Activated T-cell treated with anti-CD3 and anti-CD28 coated beads, Interleukin-2, amount 50 U/mL, for 24 hours (primary cell): ENCODE measurements at places on chromosomes 11 and 22.

DNA sequence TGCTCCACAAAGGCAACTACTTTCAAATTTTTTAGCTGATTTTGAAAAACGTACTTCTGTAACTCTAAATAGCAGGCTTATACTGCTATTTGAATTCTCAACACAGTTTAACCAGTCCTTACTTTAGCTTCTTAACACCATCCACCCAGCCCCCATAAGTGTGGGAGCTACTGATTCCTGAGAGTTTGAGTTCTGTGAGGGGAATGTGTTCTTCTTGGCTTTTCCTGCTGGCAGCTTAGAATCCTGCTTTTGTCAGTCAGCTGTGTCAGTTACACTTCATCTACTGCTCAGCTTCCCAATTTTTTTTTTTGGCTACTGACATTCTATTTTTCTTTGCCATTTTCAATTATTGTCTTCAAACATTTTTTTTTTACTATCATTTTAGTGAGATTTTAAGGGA, 440.4 kb downstream of the INSC start:
- DNase-seq, result no peak

- no peak for DNase-seq
Observed at GRCh38 chr11:121671283-121672168, 218.8 kb upstream of the SORL1-AS1 start.

DNA sequence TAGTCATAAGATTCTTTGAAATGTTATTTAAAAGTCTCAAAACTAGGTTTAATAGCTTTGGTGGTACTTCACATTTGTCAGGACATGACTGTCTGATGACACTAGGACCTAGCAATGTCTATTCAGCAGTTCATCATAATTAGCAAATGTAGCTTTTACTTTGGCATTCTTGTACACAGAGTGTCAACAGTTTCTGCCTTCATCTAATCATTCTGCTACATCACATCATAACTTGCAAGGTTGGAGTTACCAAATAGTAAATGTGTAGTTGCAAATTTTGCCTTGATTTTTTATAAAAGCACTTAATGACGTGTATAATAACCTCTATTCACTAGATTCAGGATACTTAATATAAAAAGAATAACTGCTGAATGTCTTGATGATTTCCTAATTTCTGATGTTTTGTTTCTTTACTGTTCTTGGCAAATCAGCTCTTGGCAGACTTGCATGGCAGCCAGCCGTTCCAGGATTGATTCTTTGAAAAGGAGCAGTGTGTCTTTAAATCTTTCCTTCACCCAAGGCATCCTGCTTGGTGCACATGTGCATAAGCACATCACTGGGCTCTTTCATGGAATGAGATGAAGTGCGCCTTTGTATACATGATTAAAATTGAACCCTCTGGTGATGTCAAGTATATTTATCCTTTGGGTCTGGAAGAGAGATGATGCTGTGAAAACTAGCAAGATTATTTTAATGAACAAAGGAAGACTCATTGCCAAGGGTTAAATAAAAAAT, 12.2 kb downstream of the FBXO7 start:
- DNase-seq, result no peak

DNA sequence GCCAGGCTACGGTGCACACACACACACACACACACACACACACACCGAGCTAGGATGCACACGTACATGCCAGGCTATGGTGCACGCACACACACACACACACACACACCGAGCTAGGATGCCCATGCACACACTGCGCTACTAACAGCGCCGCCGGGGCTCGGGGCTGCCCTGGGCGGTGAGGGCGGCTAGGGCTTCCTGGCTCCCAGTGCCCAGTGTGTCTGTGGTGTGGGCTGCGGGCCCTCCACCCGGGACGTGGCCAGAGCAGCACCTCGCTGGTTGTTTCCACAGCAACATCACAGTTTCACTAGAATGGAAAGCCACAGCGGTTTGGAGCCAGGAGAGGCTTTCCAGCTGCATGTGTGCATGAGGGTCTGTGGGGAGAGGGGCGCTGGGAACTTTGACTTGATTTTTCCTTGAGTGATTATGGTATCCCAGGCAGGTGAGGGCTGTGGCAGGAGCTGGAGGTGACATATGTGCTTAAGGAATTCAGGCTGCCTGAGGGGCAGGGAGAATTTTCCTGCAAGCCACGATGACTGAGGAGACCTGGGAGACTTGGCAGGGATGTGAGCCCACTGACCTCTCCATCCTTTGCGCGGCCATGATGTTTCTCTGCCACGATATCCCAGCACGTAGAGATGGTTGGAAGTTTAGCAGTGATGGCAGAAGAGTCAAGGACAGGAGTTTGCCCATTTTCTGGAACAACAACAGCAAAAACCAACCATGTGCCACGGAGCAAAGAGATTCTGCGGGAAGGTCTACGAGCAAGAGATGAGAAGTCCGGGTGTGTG, 195.9 kb downstream of the SNX19 start:
- no peak for DNase-seq

- DNase-seq, result no peak
Observed at GRCh38 chr11:66570079-66570849, 1.9 kb upstream of the CTSF start.

GRCh38 chr11:126808836-126809235, 191.7 kb downstream of the KIRREL3 start:
- no peak for DNase-seq
